ENCODE measurements at places on chromosomes 7 and 10.
A peak's percentile ranks its signal among the peaks of the same experiment; 100 is the strongest.

- no peak for DNase-seq
Measured at GRCh38 chr7:152451356-152451755, 15.6 kb upstream of the KMT2C start.

DNA sequence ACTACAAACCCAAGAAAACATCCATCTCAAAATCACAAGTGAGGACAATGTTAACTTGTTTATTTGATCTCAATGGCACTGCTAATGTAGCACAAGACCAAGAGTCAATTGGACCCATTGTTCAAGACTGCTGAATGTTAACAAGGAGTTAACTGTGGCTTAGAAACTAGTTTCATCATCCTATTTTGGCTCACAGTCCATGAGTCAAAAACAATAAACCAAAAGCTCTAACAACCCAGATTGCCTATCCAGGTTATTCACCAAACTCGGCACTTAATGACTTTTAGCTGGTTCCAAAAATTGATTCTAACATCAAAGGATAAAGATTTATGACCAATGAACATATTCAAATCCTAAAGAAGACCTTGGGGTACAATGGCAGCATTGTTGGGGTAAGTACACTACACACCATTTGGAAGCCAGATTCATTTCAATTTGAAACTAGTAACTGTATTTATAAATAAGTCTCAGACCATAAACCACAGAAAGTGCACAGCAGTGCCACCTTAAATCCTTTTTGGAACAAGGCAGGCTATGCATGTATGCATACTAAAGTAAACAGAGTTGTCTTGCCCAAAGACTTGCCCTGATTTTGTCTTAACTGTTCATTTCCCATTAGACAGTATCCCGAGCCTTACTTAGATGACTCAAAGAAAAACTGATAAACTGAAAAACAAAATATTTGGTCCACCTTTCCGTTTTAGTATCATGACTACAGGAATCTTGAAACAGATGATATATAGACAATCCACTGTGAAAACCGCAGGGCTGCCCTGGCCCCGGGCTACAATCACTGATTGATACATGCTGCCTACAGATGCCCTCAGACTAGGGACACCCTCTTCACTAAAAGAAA, 84.5 kb downstream of the SRPK2 start:
- peak; percentile 73 for DNase-seq

DNA sequence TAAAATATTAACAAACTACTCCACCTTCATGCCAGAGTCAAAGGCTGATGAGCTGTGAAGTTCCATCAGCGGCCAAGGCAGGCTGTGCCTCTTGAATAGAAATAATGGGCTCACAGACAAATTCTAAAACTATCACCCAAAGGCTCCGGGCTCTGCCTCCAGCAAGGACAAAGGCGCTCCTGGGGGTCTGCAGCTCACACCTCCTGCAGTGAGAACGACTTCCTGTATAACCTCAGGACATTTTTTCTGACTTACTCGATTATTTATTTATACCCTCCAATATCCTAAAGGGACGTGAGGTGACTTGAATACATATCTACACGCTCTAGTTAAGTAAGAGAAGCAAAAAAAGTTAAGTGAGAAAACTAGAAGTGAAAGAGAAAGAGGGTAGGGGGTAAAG, 500.7 kb downstream of the CCSER2 start:
- no peak for DNase-seq

DNA sequence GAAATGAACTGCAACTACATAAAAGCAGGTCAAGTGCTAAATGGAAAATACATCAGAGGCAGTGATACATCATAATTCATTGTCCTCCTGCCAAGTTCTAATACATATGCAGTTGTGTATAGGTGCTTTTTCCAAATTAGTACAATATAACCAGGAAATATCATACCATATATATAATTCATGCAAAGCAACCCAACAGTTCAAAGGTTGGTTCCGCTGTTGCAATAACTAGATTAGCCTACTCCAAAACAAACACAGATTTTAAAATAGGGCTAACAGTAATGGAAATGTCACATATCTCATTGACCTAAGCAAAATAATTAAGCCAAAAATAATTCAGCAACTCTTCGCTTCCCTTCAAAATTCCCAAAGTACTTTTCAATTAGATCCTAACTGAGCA, 88.9 kb upstream of the NEBL start:
- DNase-seq, result no peak

DNA sequence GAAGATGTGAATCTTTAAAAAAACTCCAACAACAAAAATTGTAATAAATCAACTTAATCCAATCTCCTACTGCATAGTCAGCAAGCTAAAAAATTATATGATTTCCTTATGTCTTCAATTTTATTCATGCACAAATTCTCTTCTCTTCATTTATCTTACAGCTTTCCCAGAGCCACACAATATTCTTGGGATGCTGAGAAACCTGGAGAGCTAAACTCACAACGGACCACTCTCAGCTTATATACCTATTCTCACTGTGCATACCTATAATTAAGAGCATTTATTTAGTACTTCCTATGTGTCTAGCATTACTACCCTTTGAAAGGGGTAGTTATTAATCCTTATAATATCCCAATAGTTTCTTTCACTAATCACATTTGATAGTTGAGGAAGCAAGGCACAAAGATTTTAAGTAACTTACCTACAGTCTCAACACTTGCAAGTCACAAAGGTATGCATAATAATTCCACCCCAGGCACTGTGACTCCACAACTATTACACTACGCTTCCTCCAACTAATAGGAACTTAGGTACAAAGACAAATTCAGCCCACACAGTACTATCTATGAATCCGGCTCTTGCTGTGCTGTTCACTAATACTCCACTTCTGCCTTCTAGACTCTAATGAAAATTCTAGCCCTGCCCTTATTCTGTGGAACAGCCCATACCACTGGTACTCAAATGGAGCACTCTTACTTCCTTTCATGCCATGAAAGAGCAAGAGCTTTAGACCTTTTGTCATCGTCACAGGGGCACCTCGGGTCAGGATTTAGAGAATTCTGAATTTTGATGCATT, 5.1 kb downstream of the CCDC71L start:
- DNase-seq, result no peak

DNA sequence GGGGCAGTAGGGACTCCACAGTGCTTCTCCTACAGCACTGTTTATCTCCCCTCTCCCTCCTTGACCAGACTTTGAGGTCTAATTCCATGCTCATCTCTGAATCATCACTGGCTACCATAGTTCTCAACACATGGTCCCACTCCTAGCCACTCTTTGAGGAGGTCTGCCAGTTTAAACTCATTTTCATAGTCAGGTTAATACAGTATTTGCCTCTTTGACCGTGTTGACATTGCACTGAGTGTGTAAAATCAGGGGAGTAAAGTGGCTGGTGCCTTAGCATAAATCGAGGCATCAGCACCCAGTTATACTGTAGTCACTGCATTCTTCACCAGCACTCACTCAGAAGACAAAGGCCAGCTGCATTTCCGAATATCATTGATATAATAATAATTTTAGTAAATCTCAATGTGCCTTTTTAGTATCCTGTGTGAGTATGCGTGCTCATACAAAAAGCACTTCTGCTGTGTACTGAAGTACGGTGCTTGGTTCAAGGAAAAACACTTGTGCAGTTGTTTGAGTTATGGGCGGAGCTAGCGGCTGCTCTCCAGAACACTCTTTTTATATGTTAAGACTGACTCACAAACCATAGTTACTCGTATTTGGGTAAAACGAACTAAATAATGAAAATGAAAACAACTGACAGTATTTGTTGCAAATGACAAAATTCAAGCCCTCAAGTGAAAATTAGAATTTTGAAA, 89.7 kb downstream of the GALNT11 start:
- DNase-seq, result no peak

DNA sequence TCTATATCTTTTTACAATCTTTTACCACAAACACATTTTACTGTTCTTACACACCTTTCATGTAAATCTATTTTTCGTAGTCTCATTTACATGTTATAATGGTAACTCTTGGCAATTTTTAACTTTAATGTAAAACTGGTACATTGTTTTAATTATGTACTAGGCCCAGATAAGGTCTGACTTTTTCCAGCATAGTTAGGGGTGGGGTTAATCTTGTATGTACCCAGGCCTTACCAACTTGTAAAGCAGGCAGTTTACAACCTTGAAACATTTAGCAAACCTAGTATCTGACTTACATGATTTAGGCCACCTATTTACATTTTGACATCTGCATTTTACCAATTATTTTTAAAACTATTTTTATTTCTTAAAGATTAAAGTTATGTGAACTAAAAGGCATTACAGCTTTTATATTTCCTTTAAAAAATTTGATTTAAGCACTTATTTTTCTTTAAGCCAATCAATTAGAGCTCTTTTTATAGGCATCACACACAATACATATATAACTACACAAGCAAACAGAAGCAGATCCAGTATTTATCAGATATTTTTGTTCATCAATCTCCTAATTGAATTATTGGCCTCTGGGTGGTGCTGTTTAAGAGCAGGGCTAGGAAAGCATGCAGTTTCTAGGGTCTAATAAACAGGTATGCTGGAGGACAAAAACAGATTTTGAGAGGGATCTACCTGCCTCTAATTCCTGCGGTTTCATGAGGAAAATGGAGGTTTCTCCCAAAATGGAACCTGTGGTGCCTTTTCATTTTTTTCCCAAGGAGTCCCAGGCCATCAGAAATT, 19.7 kb upstream of the CROT start:
- DNase-seq, result no peak

- no peak for DNase-seq
Measured at GRCh38 chr7:81802251-81802650, 32.4 kb upstream of the HGF start.

DNA sequence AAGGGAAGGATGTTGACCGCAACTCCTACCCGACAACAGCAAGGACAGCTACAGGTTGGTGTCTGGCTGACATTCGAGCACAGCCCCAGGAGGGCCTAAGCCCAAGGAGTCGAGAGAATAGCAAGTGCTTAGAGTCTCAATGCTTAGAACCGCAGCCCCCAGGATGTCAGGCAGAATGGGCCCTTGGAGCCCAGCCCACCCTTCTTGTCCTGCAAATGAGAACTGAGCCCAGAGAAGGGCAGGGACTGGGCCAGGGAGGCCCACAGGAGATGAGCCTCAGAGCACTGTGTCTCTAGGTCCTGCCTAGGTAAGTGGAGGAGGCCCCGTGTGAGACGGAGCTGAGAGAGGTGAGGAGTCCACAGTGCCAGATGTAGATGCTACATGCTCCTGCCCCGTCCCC, 173.3 kb upstream of the ZMIZ1 start:
- no peak for DNase-seq

- peak; percentile 22 for DNase-seq
Measured at GRCh38 chr10:19756919-19757318, 59.3 kb upstream of the PLXDC2 start.

DNA sequence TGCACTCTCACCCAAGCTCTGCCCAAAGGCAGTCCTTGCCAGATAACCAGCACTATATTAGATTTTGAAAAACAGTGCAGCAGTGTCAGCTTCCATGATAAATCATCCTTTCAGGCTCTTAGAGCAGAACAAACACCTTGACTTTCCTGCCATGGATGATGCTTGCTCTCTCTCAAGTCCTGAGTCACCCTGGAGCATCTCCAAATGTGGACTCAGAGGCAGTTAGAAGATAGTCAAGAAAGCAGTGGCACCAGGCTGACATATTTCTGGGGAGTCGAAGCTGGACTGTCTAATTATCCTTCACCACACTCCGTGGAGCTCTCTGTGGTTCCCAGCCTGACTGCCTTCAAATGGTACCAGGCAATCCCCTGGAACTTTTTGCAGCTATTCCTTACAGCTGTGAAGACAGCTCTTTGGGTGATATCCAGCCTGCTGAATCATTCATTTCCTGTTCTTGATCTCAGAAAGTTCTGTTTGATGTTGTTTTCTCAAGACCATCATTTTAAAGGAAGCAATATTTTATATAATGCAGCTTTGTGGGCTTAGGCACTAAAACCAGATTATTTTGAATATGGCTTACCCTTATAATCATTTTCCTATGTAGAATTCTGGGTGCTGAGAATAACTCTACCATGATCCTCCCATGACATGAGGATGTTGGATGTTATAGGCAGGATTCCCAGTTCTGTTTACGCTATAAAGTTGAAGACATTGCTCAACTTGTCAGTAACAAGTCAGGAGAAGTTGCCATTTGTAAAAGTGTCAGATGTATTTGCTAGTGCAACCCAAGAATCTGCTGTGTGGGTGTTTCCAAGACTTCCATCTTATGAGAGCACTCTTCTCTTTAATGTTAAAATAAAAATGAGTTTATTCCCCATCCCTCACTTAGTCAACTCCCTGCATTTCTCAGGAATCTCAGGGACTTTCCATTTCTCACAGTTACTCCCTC, 233.8 kb downstream of the C7orf25 start:
- DNase-seq, result peak; percentile 99

DNA sequence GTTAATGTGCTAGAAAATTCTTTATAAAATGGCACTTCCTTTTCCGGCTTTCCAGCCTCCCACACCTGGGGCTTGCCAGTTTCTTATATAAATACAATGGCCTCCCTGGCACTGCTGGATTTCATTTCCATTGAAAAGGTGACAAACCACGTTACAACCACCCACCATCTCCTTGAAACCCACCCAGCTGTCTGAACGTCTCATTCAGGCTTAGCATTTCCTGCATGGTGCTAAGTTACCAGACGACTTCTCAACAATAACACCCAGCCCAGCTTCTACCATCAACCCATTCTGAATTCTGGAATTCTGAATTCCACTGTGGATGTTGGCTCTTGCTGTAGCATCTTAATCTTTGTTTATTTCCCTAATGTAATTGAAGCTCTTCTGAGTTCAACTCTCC, 499.8 kb upstream of the CELF2 start:
- DNase-seq, result no peak

DNA sequence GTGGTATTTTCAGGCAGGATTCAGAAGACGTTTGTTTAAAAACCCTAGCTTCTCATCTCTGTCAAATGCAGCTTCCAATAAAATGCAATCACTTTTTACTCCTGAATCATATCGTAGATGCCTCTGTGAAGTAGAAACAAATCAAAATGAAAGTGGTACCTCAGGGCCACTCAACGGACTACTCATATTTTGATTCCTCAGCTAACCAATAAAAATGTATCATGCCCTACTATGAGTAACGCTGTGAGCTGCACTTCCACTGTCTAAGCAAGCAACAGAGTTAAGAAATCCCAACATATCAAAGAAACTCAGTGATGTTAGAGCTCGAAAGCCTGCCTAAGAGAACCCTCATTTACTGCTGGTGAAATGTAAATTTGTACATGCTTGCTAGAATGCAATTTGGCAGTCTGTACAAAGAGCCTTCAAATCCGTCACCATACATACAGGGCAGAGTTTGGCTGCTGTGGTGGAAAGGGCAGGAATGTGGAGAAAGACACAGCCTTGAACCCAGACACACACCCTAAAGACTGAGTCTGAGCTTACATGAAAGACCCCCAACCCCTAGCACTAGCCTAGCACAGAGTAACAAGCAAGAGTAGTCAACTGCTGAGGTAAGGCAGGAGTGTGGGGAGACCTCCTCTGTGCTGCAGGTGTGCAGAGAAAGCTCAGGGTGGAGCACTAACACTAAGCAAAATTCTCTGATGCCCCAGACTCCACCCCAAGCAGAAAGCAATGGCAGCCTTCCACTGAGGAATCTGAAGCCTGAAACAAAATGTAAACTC, 151.5 kb downstream of the ANK3 start:
- peak; percentile 57 for DNase-seq

GRCh38 chr7:159027056-159027788, 117.4 kb downstream of the VIPR2 start:
- DNase-seq, result peak; percentile 1

- peak; percentile 38 for DNase-seq
Measured at GRCh38 chr10:4651404-4652037, 174.5 kb upstream of the AKR1E2 start.

GRCh38 chr7:45037876-45038275, 37.9 kb downstream of the CCM2 start:
- DNase-seq, result no peak

GRCh38 chr10:64829888-64830412, 1308.7 kb downstream of the REEP3 start:
- no peak for DNase-seq

- no peak for DNase-seq
Measured at GRCh38 chr10:70677620-70678249, 5.4 kb downstream of the ADAMTS14 start.

All from fibroblast of mammary gland (primary cell).